Fibroblast of upper back skin (primary cell): ENCODE measurements at places on chromosomes 3 and 15.

DNA sequence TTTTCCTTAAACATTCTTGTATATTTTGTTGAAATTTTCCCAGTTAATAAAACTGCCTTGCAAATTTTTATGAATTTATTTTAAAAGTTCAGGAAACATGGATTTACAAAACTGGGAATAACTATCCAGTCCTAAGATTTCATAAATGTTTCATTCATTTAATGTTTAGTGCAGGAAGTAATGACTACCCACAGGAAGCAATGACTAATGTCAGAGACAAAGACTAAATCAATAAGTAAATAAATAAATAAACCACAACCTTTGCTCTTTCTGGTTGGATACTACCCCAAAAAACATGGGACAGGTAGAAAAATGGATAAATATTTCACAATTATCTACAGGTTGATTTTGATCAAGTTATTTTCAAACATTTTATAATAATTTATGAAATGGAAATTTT lies 48.8 kb upstream of the TMCO5A start:
- DNase-seq, result no peak

GRCh38 chr3:165852711-165853110 lies 15.5 kb upstream of the BCHE start:
- peak; percentile 61 for DNase-seq

DNA sequence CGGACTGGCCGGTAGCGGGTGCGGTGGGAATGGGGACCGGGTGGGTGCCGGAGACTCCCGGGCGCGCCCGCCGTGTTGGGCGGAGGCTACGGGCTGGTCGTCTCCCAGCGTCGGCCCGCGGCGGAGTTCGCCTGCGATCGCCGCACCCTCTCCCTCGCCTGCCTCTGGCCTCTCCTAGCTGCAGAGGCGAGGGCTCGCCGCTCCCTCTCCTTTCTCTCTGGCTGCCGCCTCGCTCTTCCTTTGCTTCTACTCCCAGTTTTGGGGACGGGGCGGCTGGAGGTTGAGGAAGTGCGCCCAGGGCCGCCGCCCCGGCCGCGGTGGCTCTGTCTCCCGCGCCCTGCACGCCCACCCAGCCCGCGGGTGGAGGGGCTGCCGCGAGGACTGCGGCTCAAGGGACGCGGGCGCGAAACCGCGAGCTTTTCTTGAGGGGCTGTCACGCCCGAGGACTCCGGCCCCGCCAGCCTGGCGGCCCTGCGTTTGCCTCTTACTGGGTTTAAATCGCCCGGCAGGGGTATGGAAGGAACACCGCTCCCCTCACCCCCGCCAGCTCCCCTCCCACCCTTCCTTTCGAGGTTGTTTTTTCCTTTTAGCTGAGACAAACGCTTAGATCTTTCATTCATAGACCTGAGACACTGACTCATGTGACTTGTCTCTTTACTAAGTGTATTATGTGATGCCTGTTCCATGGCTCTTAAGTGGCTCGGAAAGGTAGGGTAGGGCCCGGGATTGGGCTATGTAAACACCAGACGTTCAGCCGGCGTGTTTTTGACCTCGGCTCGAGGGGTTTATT lies 654 bp downstream of the PIK3CA start:
- DNase-seq, result peak; percentile 36

GRCh38 chr3:24154013-24154695 lies 209.1 kb downstream of the NR1D2 start:
- DNase-seq, result no peak

DNA sequence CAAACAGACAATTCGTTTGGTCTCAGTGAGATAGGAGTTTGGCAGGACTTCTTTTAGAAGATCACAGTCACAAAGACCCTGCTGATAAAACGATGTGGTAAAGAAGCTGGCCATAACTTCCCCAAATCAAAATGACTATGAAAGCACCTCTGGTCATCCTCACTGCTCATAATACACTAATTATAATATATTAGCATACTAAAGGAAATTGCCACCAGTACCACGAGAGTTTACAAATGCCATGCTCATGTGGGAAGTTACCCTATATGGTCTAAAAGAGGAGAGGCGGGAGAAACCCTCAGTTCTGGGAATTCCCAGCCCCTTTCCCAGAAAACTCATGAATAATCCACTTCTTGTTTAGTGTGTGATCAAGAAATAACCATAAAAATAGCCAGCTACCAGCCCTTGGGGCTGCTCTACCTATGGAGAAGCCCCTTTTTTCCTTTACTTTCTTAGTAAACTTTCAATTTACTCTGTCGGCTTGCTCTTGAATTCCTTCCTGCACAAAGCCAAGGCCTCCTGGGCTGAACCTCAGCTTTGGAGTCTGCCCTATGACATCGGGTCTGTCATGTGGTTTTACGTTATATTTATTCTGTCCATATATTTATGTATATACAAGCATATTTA lies 115.8 kb upstream of the IGSF10 start:
- no peak for DNase-seq

GRCh38 chr15:29135702-29136646 lies 133.6 kb downstream of the NSMCE3 start:
- no peak for DNase-seq

DNA sequence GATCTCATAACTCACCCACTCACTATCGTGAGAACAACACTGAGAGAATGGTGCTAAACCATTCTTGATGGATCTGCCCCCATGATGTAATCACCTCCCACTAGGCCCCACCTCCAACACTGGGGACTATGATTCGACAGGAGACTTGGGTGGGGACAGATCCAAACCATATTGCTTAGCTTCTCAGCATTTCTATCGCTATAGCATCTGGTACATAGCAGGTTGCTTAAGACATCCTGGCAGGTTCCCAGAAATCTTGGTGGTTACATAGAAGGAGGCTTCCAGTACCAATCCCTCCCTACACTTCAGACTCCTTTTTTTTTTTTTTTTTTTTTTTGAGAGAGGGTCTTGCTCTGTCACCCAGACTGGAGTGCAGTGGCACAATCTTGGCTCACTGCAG lies 487.8 kb downstream of the EDEM1 start:
- DNase-seq, result no peak

DNA sequence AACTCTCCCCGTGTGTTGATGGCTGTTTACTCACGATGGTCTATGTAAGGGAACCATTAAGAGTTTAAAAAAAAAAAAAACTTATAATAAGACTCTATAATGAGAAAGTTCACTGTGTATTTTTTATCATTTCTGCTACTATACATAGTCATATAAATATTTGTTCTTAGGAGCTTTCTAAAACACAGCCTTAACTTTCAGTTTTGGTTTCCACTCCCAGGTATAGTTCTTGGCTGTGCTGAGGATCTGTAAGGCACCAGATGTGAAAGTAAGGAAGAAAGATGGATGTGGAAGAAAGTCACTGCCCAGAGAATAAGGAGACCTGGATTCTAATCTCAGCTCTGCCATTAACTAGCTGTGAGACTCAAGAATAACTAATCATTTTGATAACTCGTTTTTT lies 101.9 kb upstream of the THBS1 start:
- no peak for DNase-seq

DNA sequence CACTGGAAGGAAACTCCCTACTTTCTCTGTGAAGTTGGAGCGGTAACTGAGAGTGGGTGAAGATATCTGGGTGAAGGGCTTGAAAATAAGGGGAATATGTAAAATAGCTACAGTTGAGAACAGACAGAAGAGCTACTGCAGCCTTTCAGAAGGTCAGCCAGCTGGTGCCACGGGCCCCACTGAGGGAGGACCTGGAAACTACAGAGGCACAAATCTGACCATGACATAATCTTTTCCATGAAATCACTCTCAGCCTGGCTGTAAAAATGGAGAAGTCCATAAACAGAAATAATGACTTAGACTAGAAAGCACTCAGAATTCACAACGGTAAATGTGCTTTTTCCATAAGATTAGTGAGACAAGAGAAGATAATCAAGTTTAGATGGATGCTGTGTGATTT lies 46.4 kb downstream of the ST3GAL6 start:
- DNase-seq, result no peak

GRCh38 chr3:26683902-26684301 lies 61.3 kb downstream of the LRRC3B start:
- DNase-seq, result no peak

GRCh38 chr3:109679664-109680063 lies 342.3 kb upstream of the DPPA4 start:
- no peak for DNase-seq

GRCh38 chr3:111193472-111193871 lies 121.9 kb downstream of the NECTIN3 start:
- DNase-seq, result no peak

GRCh38 chr3:32480604-32481003 lies 22.0 kb downstream of the CMTM6 start:
- no peak for DNase-seq

DNA sequence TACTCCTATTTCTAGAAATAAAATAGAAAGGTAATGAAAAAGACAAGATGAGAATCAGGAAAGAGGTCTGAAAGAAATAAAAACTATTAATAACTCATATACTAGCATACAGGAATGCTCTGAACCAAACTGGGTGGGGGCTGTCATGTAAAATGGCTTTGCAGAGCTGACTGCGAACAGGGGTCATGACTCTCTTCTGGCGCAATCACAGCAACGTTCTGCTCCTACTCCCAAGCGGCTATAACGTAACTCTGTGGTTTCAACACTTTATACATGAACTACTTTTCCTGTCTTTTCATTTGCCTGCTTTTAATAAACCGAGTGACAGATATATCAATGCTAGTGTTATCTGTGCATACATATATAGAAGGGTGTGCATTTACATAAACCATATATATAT lies 116.7 kb downstream of the DLG1 start:
- peak; percentile 74 for DNase-seq
